ENCODE measurements at places on chromosomes 7 and 10. TPM values are rescaled to one million over a fixed set of nuclear protein-coding genes. Genes with fewer than 3 reads are reported as not detected.

Gene DPP6
- total RNA-seq, result not detected

Gene VENTX
- total RNA-seq, result not detected

Gene DBF4
- 5.7 TPM for total RNA-seq

Gene HOXA9
- not detected for total RNA-seq

Gene TCAF1
- total RNA-seq, result 36.8 TPM
